ENCODE measurements at places on chromosomes 3 and 15. TPM values are rescaled to one million over a fixed set of nuclear protein-coding genes. Genes with fewer than 3 reads are reported as not detected.
A peak's percentile ranks its signal among the peaks of the same experiment; 100 is the strongest.

- DNase-seq = no peak
Measured at GRCh38 chr3:179098388-179099077, 26.9 kb upstream of the ZMAT3 start.

DNA sequence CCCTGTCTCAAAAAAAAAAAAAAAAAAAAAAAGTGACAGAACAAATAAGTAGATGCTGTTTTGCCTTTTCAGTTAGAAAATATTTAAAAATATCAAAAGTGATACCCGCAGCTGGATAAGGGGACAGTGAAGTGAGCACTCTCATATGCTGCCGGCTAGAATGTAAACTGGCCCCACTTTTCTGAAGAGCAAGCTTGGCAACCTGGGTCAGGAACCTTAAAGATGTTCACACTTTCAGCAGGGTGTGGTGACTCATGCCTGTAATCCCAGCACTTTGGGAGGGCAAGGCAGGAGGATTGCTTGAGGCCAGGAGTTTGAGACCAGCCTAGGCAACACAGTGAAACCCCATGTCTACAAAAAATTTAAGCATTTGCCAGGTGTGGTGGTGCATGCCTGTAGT lies 17.4 kb downstream of the FSD2 start:
- no peak for DNase-seq

DNA sequence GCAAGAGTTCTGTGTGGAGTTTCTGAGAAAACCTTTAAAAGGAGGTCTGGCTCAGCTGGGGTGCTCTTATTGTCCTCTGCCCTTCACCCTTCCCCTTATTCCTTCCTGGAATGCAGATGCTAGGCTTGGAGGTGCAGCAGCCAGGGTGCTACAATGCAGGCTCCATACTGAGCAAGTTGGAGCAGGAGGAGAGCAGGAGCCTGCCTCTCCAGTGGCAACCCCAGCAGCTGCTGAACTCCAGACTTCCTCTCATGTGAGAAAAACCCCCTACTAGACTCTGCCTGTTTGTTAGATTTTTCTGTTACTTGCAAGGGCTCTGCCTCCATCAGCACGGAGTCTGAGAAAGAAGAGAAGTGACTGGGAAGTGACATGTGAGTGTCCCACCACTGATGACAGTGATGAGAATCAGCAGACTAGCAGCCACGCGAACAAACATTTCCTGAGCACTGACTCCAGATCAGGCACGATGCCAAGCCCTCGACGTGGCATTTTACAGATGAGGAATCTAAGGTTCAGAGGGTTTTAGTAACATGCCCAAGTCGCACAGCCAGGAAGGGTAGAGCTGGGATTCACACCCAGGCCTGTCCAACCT lies 16.1 kb upstream of the RARRES1 start:
- DNase-seq = no peak

DNA sequence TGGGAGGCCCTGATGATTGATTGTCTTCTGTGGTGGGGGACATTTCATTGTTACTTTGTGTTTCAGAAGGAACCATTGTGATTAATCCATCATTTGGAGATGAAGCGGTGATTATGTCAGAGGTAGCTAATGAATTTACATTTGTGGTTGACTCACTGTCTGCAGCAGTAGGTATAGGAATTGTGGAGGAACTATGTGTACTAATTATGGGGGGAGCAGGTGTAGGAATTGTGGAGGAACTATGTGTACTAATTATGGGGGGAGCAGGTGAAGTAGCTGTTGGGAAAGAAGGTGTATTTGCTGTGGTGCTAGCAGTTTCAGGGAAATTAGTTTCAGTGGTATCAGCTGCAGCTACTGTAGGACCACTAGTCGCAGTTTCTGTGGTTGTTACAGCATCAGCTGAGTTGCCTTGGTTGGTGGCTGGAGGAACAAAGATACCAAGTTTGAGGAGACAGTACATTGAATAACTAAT lies 6.9 kb downstream of the MUC13 start:
- DNase-seq = no peak

DNA sequence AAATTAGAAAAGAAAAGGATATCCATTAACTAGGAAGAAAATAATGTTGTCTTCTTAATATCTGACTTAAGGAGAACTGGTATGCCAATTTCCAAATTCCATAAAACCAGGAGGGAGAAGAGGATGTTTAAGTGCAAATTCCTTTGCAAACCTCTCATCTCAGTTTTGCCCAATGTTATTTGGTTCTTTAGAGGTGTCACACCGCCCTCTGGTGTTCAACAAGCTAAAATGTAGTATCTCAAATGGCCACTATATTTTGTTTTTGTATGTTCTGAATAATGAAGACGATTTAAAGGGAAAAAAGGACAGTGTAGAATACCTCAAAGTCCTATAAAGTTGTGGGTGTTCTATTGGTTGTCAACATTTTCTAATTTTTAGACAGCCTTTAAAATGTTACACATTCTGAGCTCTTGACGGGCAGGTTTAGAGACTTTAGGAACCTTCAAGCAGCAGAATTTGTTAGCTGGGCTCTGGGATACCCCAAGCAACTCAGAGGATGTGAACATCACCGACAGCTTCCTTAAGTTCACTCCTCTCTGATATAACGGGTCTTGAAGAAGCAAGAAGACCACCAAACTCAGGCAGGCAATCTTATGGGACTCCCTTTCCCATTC lies 458.3 kb downstream of the MFSD1 start:
- peak; percentile 48 for DNase-seq

DNA sequence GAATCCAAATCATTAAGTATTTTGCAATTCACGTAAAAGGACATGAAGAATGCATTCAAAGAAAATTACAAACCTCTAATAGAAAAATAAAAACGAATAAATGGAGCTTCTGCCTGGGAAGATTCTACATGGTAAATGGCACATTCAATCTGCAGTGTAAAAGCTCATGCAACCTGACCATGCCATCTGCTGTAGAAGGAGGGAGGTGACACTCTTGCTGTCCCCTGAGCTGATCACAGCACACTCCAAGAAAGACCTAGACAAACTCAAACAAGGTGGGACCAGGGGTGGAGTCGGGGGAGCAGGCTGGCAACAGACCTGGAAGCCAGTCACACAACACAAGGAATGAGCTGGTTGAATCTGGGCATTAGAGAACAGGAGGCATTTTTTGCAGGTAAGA lies 101.8 kb downstream of the BDH1 start:
- no peak for DNase-seq

DNA sequence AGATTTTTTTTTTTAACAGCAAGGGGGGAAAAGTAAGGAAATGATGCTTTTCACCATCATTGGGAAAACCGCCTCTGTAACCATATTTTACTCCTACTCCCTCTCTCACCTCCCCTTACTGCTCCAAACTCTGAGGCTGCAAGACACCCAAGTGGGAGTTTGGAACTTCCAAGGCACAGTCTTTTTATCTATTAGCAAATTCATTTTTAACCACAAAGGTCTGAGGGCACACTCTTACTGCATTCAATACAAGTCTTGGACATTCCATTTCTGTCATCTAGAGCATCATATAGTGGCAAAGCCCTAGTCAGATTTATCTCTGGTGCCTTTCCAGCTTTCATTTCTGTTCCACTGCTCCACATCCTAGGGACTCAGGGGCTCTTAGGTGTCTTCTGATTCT lies 13.2 kb downstream of the FAM162A start:
- no peak for DNase-seq

DNA sequence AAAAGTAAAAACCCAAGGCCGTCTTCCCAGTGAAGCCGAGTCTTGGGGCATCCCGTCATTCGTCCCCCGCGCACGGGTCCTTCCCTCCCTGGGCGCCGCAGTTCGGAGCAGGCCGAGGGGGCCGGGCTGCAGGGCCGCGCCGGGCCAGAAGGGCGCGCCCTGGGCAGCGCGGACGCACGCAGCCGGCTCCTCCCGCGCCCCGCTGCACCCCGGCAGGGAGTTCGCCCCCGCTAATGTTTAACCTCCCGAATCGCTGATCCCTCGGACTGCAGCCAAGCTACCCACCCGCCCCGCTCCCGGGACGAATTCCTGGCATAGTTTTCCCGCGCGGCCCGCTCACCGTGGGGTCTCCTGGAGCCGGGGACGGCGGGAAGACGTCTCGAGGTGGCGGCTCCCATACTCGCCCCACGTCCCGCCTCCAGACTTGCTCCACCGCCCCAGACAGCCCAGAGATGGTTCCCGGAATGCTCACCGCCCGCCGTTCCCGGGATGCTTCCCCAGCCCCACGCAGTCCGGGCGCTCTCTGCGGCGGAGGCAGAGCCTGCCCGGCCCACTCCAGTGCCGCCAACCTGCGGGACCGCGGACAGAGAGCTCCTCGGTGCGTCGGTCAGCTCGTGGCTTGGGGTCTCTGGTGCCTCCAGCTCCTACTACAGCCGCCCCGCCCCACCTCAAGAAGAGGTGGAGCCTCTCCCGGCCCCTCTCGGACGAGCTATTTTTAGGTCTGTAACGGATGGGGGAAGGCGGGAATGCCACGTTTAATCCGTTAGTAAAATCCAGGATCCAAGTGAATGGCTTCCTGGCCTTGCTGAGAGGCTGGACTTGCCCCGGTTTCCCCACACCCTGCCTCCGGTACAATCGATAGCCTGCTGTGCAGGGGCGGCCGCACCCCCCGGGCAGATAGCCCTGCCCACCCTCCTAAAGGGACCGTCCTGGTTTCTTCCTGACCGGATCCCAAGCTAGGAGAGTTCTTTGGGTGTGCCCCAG lies at the start of gene DZIP1L:
TSS of gene DZIP1L (minus strand) at position 621 of the 984 bp plus-strand sequence. CDS start 11,637 bp downstream, outside the sequence.
- DNase-seq = peak; percentile 62

DNA sequence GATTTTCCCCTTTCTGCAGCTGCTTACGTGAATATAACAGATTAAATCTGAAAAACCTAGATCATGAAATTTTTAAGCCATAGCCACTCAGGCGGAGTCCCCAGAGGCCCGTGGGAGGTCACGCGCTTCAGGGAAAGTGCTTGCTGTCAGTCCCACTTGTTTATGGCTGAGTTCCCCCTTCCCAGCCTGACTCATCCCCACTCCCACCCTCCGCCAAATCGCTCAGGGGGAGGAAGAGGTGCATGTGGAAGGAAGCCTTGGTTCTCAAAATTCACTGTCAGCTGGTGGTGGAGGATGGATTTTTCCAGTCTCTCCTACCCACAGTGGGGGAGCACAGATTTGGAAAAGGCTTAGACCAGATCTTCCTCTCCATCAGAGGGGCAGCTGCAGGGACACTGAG lies 67.4 kb downstream of the CORO2B start:
- DNase-seq = no peak

- DNase-seq = no peak
Measured at GRCh38 chr15:99054025-99054387, 46.4 kb upstream of the PGPEP1L start.

DNA sequence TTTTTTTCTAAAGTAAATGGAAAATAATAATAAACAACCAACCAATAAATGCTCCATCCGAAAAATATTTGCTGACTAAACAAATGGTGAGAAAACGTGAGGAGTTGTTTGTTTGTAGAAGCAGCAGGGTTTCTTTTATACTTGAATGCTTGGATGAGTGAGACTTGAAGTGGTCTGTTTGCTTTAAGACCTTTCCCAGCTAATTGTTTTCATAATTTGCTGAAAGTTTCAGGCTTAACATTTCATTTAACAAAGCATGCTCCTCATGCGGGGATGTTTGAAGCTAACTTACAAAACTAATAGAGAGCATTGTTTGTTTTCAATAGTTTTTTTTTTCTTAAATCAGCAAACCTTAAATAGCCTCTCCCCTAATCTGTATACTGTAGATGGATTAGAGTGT lies 484.6 kb downstream of the ROBO2 start:
- DNase-seq = no peak

DNA sequence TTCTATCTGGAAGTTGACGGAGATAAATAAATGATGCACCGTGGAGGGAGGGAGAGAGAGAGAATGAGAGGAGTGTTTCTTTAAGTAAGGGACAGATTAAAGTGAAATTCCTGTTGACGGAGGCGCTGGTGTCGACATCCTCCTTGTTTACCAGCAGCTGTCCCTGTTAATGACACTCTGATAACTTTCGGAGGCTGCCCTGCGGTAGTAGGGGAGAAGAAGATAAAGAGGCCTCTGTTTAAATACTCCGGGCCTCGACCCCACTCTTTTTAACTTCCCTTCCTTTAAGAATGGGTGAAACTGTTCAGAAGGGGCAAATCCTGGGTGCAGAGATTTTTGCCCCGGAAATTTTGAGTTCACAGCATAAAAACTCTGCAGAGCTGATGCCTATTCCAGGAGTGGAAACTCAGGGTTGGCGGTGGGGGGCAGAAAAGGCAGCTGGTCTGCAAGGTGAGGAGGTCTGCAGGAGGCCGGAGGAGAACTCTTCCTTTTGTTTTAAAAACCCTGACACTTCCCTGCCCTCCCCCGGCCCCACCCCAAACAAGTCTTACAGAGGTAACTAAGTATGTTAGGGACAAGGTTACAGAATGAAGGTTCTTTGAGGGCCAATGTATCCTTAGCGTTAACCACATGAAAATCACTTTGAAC lies 276.6 kb upstream of the NR2F2 start:
- peak; percentile 12 for DNase-seq

DNA sequence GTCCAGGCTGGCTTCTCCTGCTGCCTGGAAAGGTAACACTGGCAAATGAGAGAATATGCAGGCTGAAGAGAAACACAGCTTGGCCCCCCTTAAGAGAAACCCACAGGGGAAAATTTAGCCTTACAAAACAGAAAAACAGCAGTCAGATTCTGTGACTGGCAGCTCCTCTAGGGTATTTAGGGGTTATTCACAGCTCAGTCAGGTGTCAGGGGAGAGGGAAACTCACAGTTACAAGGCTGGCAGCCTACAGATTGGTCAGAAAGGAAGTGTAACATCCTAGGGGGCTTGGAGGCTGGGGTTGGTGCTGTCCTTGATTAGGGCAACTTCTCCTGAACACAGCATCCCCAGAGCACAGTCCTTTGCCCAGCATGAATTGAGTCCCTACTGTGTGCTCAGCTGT lies 81.4 kb downstream of the SEMA5B start:
- DNase-seq = no peak

- no peak for DNase-seq
Measured at GRCh38 chr15:34754171-34754601, 612 bp downstream of the GJD2 start.

- no peak for DNase-seq
Measured at GRCh38 chr3:127803619-127804018, 18.7 kb downstream of the MGLL start.

- DNase-seq = no peak
Measured at GRCh38 chr3:125104639-125105038, 48.8 kb upstream of the HEG1 start.

- DNase-seq = no peak
Measured at GRCh38 chr15:28098360-28098765, 752 bp downstream of the OCA2 start.

Gene SOX14
- total RNA-seq = 0.18 TPM

Gene TERC
- 16.2 TPM for total RNA-seq

Gene OPA1
- total RNA-seq = 60.8 TPM

Gene CCDC32
- total RNA-seq = 19.2 TPM

Gene RPUSD2
- 16.0 TPM for total RNA-seq

Gene UQCRC1
- 288 TPM for total RNA-seq

Gene GOLGA8G
- total RNA-seq = not detected

Gene HIGD1A
- total RNA-seq = 85.2 TPM

Gene GRAMD2A
- total RNA-seq = 0.35 TPM

Gene COPS2
- total RNA-seq = 92.8 TPM

Gene DPPA2
- total RNA-seq = 1.1 TPM

Gene C15orf62
- 0.61 TPM for total RNA-seq

Gene HRG
- not detected for total RNA-seq

Gene FEZF2
- total RNA-seq = 0.28 TPM

Gene SLC22A13
- 0.41 TPM for total RNA-seq

Measured in neural crest cell (in vitro differentiated cells).